Stimulated activated CD4-positive, alpha-beta T cell treated with anti-CD3 and anti-CD28 coated beads, TNF-alpha, amount 100 ng/mL, for 1 hour (primary cell): ENCODE measurements at places on chromosomes 1 and 21.

- DNase-seq = no peak
These were observed 108.7 kb downstream of the DISP1 start for GRCh38 chr1:222923506-222923905.

GRCh38 chr1:157595356-157595755 lies 2.5 kb downstream of the FCRL4 start:
- DNase-seq = no peak

GRCh38 chr1:20964540-20965484 lies 177.7 kb upstream of the HP1BP3 start:
- no peak for DNase-seq

DNA sequence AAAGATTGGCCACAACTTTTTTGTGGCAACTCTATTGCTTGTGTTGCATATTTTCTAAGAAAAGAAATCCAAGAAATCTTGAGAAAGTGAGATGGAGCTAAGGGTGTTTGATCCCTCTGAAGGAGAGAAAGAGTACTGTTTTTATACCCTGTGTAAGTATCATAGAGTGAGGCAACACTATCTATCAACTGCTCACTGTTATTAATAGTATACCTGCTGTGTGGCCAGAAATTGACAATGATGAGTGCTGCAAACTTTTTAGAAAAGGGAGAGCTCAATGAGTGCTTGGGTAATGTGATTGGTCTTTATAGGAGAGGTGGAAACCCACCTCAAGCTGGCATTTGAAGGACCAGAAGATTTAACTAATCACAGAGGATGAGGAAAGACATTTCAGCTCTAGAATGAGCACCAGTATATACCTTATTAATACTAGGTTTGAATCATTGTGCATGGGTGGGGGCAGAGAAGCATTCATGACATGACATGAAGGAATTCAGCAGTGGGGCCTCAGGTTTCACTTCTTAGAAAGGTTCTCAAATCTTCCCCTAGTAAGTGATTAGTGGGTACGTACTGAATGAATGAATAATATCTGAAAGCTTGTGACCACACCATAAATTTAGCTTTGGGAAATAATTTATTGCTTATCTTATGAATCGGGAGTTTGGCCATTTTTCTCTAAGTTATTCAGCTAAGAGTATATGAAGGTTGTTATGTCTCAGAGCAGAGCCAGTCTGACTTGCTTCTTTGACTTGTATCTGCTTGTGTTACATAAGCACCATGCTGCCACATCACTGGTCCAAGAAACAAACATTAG lies 169.2 kb upstream of the SGIP1 start:
- DNase-seq = no peak

- DNase-seq = no peak
These were observed 14.1 kb downstream of the HIPK1 start for GRCh38 chr1:113943028-113943811.

DNA sequence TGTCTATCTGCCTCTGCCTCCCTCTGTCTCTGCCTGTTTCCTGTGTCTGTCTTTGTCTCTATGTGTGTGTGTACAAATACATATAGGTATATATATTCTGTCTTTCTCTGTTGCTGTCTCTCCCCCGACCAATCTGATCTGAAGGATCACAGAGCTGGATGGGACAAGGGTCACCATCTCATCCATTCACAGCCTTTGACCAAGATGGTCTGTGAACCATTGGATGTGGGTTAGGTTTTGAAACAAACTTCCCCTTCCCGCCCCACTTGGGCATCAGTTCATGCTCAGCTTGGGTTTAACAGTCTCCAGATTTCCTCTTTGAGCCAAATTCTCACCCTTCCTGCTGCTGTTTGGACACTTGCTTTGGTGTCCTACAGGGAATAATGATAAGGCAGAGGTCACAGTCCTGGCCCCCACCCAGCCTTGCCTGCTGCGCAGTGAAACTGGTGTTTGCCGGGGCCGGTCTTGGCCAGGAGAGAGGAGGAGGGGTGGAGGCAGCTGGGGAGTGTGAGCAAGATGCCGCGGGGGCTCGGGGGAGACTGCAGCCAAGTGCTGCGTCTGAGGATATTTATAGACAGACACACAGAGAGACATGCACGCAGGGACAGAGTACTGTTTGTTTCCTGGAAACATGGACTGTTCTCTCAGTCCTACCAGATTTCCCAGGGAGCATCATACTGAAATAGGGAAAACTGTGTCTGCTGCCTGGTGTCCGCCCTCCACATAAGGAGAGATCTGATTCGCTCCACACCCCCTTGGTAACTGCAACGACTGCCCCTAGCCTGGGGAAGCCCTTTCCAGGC lies 27.0 kb upstream of the BTG2 start:
- DNase-seq = no peak

GRCh38 chr1:202304375-202304774 lies 37.4 kb downstream of the UBE2T start:
- DNase-seq = no peak

GRCh38 chr21:42405064-42406013 lies 1.6 kb downstream of the UBASH3A start:
- no peak for DNase-seq

- DNase-seq = no peak
These were observed 54.8 kb upstream of the ID3 start for GRCh38 chr1:23614032-23614660.

DNA sequence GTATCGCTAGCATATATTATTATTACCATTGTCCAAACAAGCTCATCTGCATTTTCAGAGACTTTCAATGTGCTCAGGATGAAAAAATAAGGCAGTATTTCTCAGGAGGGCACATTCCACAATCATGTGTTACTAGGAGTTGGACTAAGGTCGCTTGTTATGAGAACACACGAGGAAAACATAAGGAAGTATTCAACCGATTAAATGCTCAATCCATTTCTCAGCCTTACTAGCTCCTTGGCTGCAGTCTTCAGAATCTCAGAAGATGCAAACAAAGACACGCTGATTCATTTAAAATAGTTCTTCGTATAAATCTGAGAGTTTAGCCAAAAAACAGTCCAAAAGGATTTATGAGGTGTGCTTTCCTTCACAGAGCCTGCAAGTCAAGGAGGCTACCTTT lies 82.0 kb upstream of the JAK1 start:
- DNase-seq = no peak

GRCh38 chr1:203153051-203153988 lies 22.3 kb downstream of the MYBPH start:
- DNase-seq = no peak
